ENCODE measurements at places on chromosomes 2 and 18. TPM values are rescaled to one million over a fixed set of nuclear protein-coding genes. Genes with fewer than 3 reads are reported as not detected.

The RUFY4 gene
- not detected for total RNA-seq

The DYNAP gene
- total RNA-seq, result not detected

The TLX2 gene
- not detected for total RNA-seq

The CNTNAP5 gene
- total RNA-seq, result not detected

The RMC1 gene
- 21.5 TPM for total RNA-seq

The ELMOD3 gene
- total RNA-seq, result 13.0 TPM

The PTGR3 gene
- total RNA-seq, result 10.0 TPM

The SPP2 gene
- not detected for total RNA-seq

The C2orf80 gene
- not detected for total RNA-seq

The CHRNA1 gene
- total RNA-seq, result 0.76 TPM

The POTEI gene
- not detected for total RNA-seq

The FAM161A gene
- total RNA-seq, result 0.63 TPM

The SH3RF3 gene
- total RNA-seq, result 9.1 TPM

The EIPR1 gene
- total RNA-seq, result 45.3 TPM

The SCG2 gene
- total RNA-seq, result under 0.01 TPM

The KCNE4 gene
- total RNA-seq, result 0.81 TPM

The SNRNP200 gene
- 96.6 TPM for total RNA-seq

The ACVR2A gene
- 3.3 TPM for total RNA-seq

The CYTIP gene
- 0.38 TPM for total RNA-seq

The ASAP2 gene
- total RNA-seq, result 28.4 TPM

The RND3 gene
- total RNA-seq, result 72.6 TPM

The NAT8 gene
- total RNA-seq, result not detected

The FRZB gene
- total RNA-seq, result 0.38 TPM

The ASTL gene
- total RNA-seq, result not detected

The CLEC4F gene
- total RNA-seq, result not detected

The ELOA2 gene
- total RNA-seq, result not detected

The FOXD4L1 gene
- total RNA-seq, result not detected

The GCG gene
- not detected for total RNA-seq

The UGT1A7 gene
- not detected for total RNA-seq

The TRIM43B gene
- not detected for total RNA-seq

The TET3 gene
- total RNA-seq, result 5.9 TPM

The ENOSF1 gene
- total RNA-seq, result 27.3 TPM

The CCDC85A gene
- total RNA-seq, result 0.63 TPM

The MPP4 gene
- total RNA-seq, result 2.3 TPM

The SLC9A2 gene
- total RNA-seq, result 0.13 TPM

The ALK gene
- total RNA-seq, result not detected

The IL36A gene
- total RNA-seq, result not detected

The AQP4 gene
- not detected for total RNA-seq

The SRD5A2 gene
- not detected for total RNA-seq

The DOK1 gene
- 32.8 TPM for total RNA-seq

The EGR4 gene
- total RNA-seq, result not detected

The EMILIN1 gene
- 15.2 TPM for total RNA-seq

The TBR1 gene
- total RNA-seq, result not detected

The ZNF512 gene
- 13.0 TPM for total RNA-seq

The CNRIP1 gene
- 15.1 TPM for total RNA-seq

The HNMT gene
- total RNA-seq, result 0.33 TPM

The CPLX4 gene
- not detected for total RNA-seq

The GMCL1 gene
- 9.0 TPM for total RNA-seq

The PLA2R1 gene
- 3.6 TPM for total RNA-seq

All from mesangial cell (primary cell).